ENCODE measurements at places on chromosomes 5 and 9.

DNA sequence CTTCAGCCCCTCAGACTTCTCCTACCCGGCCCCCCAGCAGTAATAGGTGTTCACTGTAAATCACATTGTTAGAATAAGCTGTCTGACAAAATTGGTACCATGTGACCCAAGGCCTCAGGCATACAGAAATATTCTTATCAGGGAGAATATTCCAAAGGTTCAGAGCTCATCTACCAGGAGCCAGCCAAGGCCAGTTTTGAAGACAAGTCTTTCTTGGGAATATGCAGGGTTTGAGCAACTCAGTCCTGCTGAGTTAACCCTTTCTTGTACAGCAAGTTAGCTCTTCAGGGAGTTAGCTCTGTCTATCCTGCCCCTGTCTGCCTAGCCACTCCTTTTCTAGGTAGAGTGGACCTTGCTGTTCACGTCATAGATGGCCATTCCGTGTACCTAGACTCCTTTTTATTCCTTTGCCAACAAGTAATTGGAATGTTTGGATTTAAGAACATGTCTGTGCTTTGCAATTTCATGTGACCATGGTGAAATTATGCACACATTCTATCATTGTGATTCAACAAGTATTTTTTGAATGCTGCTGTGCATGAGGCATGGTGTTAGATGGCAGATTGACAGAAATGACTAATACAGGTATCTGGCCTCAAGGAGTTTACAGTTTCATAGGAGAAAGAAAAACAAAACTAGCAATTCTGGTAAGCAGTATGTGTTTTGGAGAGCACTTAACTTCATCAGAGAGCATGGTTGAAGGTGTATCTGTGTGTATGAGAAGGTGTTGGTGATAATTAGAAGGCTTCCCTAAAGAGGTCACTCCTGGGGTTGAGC, 22.6 kb downstream of the TGFBR1 start:
- DNase-seq, result no peak

GRCh38 chr9:103615994-103616393, 478.1 kb upstream of the SMC2 start:
- no peak for DNase-seq

DNA sequence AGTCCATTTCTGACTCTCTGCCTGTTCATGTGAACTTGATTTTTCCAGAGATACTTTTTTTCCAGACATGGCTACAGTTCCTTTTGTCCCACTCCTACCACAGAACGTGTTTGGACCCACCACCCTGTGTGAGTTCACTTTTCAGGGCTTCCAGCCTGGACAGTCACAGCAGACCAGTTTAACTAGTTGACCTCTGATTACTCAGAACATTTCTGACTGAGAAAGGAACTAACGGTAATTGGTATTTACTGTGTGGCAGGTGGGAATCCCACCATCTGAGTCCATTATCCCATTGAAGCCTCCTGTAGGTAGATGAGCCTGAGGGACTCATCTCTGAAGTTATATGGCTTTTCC, 210.1 kb downstream of the GOLPH3 start:
- no peak for DNase-seq

- no peak for DNase-seq
These were observed 505 bp upstream of the ACER2 start for GRCh38 chr9:19408316-19408692.

GRCh38 chr5:53543401-53543800, 17.0 kb upstream of the NDUFS4 start:
- no peak for DNase-seq

GRCh38 chr5:64201996-64202395, 36.4 kb downstream of the RNF180 start:
- no peak for DNase-seq

GRCh38 chr9:108022246-108022935, 532.8 kb upstream of the KLF4 start:
- no peak for DNase-seq

- DNase-seq, result no peak
These were observed 93.4 kb downstream of the SIL1 start for GRCh38 chr5:139104577-139105276.

DNA sequence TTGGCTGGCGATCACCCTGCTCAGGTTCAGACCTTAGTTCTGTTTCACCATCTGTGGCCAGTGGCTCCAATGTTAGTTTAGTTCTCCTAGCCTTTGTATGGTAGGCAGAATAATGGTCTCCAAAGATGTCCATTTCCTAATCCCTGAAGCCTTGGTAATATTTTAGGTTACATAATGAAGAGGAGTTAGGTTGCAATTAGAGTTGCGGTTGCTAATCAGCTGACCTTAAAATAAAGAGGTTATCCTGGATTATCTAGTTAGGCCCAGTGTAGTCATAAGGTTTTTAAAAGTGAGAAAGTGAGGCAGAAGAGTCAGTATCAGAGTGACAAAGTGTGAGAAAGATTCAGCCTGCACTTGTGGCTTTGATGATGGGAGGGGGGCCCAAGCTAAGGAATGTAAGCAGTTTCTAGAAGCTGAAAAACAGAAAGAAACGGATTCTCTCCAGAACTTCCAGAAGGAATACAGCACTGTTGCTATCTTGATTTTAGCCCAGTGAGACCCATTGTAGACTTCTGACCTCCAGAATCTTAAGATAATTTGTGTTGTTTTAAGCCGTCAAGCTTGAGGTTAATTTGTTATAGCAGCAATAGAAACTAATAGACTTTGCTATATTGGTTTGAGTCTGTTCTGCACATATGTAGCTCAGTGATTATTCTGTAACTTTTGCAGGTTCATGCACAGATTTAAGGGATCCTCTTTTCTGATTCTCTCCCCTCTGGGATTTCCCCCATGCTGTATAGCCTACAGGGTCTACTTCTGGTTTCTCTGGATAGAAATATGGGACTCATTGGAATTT, 21.6 kb downstream of the LNPEP start:
- no peak for DNase-seq

GRCh38 chr5:31935496-31936369, 238.4 kb downstream of the GOLPH3 start:
- no peak for DNase-seq

- no peak for DNase-seq
These were observed 6.2 kb downstream of the KIF4B start for GRCh38 chr5:155019601-155020226.

- no peak for DNase-seq
These were observed 181.1 kb upstream of the WWC1 start for GRCh38 chr5:168110384-168110783.

GRCh38 chr5:31100781-31101310, 92.6 kb upstream of the CDH6 start:
- DNase-seq, result no peak

GRCh38 chr9:28215536-28216299, 642.4 kb upstream of the C9orf72 start:
- DNase-seq, result no peak

- DNase-seq, result no peak
These were observed 15.4 kb upstream of the SMIM15 start for GRCh38 chr5:61177716-61178115.

GRCh38 chr5:38148021-38148625, 110.2 kb upstream of the EGFLAM start:
- DNase-seq, result no peak

GRCh38 chr5:55982957-55983381, 11.8 kb downstream of the IL6ST start:
- no peak for DNase-seq

DNA sequence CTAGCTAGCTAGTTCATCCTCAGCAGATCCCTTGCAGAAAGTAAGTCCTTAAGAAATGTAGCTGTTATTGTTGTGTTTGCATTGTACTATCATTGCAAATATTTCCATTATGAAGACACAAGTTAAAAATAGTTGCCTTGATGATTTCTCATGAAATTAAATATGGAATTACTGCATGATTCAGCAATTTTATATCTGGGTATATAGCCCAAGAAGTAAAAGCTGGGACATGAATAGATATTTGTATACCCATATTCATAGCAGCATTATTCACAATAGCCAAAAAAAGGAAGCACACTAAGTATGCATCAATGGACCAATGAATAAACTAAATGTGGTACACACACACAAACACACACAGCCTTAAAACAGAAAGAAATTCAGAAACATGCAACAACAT, 6.8 kb downstream of the IFNB1 start:
- no peak for DNase-seq

DNA sequence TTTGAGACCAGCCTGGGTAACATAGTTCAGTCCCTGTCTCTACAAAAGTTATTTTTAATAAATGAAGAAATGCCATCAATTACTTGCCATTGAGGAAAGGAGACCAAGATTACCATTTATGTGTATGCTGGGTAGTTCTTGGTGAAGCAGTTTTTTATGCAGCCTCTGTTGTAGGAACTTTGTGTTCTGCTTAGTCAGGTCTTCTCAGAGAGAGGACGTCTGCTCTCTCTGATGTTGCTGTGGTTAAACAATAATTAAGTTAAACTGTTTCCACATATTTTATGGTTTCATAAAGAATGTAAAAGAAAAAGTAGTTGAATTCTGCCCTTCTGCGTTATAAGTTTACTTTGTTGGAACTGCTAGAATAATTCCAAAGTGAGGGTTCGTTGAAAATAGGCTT, 210.5 kb downstream of the KDM4C start:
- DNase-seq, result peak; percentile 16

Measured in bone marrow (tissue), 2 donors.